ENCODE measurements at places on chromosomes 1 and 21. TPM values are rescaled to one million over a fixed set of nuclear protein-coding genes. Genes with fewer than 3 reads are reported as not detected.

Gene FCN3
- total RNA-seq = 4.5 TPM

DNA sequence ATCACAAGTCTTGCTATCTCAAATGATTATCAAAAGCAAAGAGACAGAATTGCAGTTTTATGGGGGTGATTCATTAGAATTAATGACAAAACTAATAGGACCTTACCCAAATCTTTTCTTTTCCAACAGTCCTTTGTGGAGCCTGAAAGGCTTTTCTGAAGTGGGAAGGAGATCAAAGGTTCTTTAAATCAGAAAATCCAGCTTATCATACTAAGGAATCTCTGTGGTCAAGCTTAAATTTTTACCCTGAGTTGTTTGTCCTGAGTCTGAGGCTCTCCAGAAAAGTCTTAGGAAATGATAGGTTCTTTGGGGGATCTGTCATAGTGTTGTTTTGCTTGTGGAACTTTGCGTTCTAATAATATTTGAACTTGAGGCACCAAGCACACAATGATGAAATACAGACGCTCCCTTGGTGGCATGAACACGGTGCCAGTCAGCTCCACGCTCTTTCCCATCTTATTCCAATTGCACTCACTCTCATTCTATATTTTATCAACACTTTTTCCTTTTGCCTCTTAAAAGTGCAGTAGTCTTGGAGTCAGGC lies 38.0 kb upstream of the COL24A1 start:
- no peak for DNase-seq

DNA sequence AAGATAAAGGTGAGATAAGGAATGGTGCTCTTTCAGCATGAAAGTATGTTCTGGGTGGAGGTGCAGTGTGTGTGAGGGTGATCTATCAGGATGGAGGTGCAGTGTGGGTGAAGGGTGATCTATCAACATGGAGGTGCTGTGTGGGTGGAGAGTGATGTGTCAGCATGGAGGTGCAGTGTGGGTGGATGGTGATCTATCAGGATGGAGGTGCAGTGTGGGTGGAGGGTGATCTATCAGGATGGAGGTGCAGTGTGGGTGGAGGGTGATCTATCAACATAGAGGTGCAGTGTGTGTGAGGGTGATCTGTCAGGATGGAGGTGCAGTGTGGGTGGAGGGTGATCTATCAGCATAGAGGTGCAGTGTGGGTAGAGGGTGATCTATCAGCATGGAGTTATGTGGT lies 12.3 kb upstream of the MAP10 start:
- no peak for DNase-seq

Gene EPS8L3
- total RNA-seq = not detected

Gene AKR7A2
- total RNA-seq = 71.5 TPM

DNA sequence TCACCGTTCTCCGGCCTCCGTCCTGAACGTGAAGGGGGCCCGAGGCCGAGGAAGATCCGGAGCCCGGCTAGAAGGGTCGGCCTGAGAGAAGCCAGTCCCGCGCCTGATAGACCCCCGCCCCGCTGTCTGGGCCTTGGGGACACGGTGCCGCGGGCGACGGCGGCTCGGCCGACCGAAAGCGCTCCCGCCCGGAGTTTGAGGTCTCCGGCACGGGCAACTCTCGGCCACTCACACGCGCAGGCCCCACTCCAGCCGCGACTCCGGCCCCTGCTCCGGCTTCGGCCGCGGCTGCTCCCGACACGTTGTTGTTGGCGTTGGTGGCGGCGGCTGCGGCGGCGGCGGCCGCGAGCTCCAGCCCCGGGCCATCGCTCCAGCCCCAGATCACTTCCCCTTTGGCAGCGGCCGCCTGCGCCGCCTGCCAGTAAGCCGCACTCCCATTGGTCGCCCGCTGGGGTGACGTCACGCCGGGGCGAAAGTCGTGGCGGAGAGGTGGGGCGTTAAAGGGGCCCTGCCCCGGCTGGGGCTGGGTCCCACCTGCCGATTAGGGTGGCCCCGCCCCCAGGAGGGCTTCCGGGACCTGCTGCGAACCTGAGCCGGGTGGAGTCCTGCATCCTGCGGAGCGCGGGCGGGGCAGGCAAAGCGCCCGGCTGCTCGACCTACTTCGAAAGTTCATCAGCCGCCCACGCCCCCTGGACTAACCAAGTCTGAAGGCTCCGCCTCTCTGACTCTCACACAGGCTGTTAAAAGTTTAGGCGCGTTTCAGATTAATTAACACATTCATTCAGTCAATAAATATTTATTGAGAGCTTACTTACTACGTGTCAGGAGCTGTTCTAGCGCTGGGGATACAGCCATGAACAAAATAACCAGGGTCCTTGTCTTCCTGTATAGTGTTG lies at the start of gene EFCAB14:
Gene EFCAB14, minus strand, starts transcription at position 388 of the 896 bp plus-strand sequence. CDS start 1,027 bp downstream, outside the sequence.
- DNase-seq = peak; percentile 65

Gene CLIC6
- 2.8 TPM for total RNA-seq

GRCh38 chr1:245687636-245688535 lies 533.1 kb downstream of the KIF26B start:
- DNase-seq = no peak

- no peak for DNase-seq
Observed at GRCh38 chr21:35609263-35609662, 451.1 kb downstream of the SETD4 start.

GRCh38 chr1:20107796-20108195 lies 11.5 kb downstream of the PLA2G2D start:
- no peak for DNase-seq

Gene AURKAIP1
- total RNA-seq = 43.5 TPM

DNA sequence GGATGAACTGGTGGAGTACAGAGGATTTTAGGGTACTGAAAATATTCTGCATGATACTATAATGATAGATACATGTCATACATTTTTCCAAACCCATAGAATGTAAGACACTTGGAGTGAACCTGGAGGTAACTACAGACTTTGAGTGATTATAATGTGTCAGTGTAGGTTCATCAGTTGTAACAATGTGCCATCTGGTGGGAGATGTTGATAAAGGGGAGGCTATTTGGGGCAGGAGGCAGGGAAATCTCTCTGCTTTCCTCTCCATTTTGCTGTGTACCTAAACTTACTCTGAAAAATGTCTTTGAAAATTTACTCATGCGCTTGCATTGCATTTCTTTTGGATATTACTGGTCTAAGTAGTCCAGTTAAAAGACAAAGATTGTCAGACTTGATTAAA lies 35.2 kb downstream of the PTBP2 start:
- no peak for DNase-seq

Gene AMY2A
- total RNA-seq = 4.7 TPM
